ENCODE measurements at places on chromosomes 16 and 17. TPM values are rescaled to one million over a fixed set of nuclear protein-coding genes. Genes with fewer than 3 reads are reported as not detected.
A peak's percentile ranks its signal among the peaks of the same experiment; 100 is the strongest.

PLA2G10 gene
- total RNA-seq, result not detected

TNFRSF12A gene
- total RNA-seq, result 23.7 TPM

PRR35 gene
- total RNA-seq, result not detected

EVPL gene
- 0.21 TPM for total RNA-seq

IGF2BP1 gene
- 517 TPM for total RNA-seq

MT3 gene
- total RNA-seq, result not detected

MYO15B gene
- total RNA-seq, result 9.3 TPM

HIC1 gene
- 1.5 TPM for total RNA-seq

HBQ1 gene
- total RNA-seq, result 1.2 TPM

DNA sequence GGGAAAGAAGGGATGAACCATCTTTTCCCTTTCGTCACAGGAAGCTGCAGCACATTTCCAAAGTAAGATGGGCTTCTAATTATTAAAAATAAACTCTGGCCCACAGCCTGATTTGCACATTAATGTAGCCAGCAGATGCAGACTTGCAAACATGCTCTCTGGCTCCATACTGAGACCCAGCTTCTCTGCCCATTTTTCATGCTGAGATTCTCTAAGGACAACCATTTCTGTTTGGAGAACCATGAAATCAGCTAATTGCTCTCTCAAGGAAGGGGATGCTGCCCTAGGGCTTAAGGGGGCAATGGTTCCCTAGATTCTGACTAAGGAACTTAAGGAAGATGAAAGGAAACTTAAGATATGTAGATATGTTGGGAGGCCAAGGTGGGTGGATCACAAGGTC, 63.0 kb upstream of the CES5A start:
- H3K27me3 ChIP-seq, result peaks cover 21% of the 10 kb centered on the region
- no peak for DNase-seq
- H3K27ac ChIP-seq, result no peak overlapping the region
- H3K4me3 ChIP-seq, result no peak overlapping the region
- H3K4me1 ChIP-seq, result no peaks in the 10 kb centered on the region

- H3K4me3 ChIP-seq, result no peak overlapping the region
- peaks cover 62% of the 10 kb centered on the region for H3K4me1 ChIP-seq
- no peaks in the 10 kb centered on the region for H3K36me3 ChIP-seq
- DNase-seq, result no peak
Observed at GRCh38 chr17:40312131-40312731, 3.3 kb downstream of the RARA start.

DNA sequence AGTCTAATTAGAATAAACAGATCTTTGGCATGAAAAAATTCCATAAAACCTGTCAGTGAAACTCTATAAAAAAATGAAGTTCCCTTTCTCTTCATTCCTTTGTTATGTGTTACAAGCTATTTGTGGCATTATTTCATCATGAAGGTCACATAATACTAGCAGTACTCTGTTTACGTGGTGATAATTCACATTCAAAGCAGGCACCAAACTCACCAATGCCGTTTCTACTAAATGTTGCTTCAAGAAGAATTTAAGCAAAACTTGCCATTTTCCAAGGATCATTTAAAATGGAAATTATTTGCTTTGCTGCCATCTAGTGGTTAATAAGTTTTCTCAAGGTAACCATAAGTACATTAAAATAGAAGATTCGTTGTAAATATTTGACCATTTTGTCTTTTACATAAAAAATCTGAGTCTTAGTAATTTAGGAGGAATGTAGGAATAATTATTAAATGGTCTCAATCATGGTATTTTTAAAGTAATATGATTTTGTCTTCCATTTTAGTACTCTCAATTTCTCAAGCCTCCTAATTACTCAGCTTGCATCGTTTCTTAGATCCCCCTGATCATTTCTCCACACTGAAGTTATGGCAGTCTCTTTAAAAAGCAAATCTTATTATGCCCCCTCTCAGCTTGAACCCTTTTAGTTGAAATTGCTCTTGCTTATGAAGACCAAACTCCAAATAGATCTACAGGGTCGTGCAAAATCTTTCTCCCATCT, 80.8 kb downstream of the OMG start:
- peak; percentile 58 for DNase-seq
- H3K4me1 ChIP-seq, result no peaks in the 10 kb centered on the region
- no peaks in the 10 kb centered on the region for H3K36me3 ChIP-seq
- H3K27ac ChIP-seq, result no peak overlapping the region
- no peak overlapping the region for H3K4me3 ChIP-seq

DNA sequence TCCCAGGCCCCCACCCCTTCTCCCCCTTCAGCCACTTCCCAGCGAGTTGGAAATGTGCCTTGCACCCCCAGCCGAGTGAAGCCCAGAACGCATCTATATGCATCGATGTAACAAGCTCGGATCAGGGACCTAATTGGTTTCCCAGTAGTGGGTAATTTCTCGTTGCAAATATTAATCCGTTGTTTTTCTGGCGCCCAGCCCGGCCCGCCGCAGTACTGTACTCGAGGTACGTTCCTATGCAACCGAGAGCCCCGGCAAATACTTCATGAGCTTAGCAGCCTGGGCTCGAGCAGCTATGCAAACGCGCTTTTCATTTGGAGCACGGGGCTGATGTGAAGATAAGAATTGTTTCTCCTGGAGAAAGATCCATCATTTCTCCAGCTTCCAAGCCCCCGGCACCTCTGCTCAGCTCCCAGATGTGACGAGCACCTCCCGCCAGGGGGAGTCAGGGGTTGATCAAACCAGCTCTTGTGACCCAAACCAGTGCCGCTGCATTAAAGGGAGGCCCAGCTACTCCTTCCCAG, 229.8 kb downstream of the KATNIP start:
- DNase-seq, result peak; percentile 70
- no peak overlapping the region for H3K27ac ChIP-seq
- no peaks in the 10 kb centered on the region for H3K36me3 ChIP-seq
- no peak overlapping the region for H3K4me3 ChIP-seq
- H3K4me1 ChIP-seq, result peaks cover 11% of the 10 kb centered on the region

DNA sequence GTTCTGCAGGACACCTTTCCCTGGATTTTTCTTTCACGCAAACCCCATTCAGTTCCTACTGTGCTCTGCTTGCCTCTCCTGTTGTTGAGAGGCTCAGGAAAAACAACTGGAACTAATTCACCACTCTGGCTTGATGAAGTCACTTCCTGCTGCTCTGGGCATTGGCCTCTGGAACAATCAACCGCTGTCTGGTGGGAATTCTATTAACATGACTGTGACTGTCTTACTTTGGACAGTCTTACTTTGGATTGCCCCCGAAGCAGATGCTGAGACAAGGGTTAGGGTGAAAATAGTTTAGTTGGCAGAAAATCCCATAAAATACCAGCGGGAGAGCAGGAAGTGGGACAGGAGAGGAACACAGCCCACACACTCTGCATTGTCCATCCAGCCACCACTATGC, 90.0 kb upstream of the HSBP1 start:
- H3K27me3 ChIP-seq, result peaks cover 27% of the 10 kb centered on the region
- DNase-seq, result peak; percentile 53
- H3K4me3 ChIP-seq, result no peak overlapping the region
- H3K4me1 ChIP-seq, result no peaks in the 10 kb centered on the region
- no peaks in the 10 kb centered on the region for H3K36me3 ChIP-seq

GRCh38 chr16:10067406-10067805, 114.8 kb downstream of the GRIN2A start:
- peaks cover 3% of the 10 kb centered on the region for H3K27me3 ChIP-seq
- H3K27ac ChIP-seq, result no peak overlapping the region
- no peaks in the 10 kb centered on the region for H3K4me1 ChIP-seq
- no peaks in the 10 kb centered on the region for H3K36me3 ChIP-seq
- H3K4me3 ChIP-seq, result no peak overlapping the region

DNA sequence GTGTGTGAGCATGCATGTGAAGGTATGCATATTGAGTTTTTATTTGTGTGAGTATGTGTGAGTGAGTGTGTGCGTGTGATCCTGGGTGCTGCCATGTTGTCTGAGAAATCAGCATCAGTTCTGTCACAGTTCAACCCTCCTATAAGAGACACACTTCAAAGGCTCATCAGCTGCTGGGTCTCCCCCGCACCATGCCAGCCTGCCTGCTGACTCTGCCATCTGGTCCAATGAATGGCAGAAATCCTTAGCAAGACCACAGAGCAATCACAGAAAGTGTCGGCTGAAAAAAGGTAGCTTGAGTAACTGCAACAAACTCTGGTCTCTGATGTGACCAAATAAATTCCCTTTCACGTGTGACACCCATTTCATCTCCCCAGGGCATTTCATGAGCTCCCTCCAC, 381.8 kb upstream of the MAF start:
- DNase-seq, result no peak
- no peaks in the 10 kb centered on the region for H3K27me3 ChIP-seq
- no peaks in the 10 kb centered on the region for H3K4me1 ChIP-seq
- H3K36me3 ChIP-seq, result no peaks in the 10 kb centered on the region

GRCh38 chr17:4658478-4659305, 17.2 kb upstream of the ALOX15 start:
- H3K36me3 ChIP-seq, result no peaks in the 10 kb centered on the region
- no peaks in the 10 kb centered on the region for H3K27me3 ChIP-seq
- DNase-seq, result no peak

DNA sequence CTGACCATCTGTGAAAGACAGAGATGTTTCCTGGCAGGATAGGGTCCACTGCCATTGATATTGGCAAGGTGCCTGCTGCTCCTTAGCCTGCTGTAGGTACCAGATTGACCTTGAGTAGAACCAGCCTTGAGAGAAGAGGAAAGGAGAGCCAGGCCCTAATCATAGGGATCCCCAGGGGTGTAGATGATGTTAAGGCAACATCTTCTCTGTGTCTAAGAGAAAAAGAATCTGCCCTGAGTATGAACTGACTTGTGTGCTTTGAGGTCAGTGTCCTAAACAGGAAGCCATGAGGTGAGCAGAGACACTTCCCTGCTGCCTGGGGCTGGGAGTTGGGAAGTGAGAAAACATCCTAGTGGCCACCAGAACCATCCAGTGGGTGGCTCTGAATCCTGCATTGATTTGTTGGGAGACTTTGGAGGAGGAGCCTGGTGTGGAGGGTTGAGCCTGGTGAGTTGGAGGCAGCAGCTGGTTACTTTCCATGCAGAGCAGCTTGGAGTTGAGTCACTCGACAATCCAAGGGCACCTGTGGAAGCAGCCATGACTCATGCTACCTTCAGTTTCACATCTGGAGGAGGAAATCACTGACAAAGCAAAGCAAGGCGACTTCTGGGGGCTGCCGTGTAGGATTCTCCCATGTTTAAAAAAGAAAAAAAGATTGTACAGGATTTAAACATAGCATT, 47.8 kb downstream of the BMERB1 start:
- no peaks in the 10 kb centered on the region for H3K4me1 ChIP-seq
- H3K27me3 ChIP-seq, result no peaks in the 10 kb centered on the region
- DNase-seq, result peak; percentile 48
- H3K4me3 ChIP-seq, result no peak overlapping the region
- no peak overlapping the region for H3K27ac ChIP-seq

- H3K27me3 ChIP-seq, result no peaks in the 10 kb centered on the region
- no peak overlapping the region for H3K27ac ChIP-seq
- H3K4me3 ChIP-seq, result no peak overlapping the region
- no peaks in the 10 kb centered on the region for H3K36me3 ChIP-seq
- DNase-seq, result peak; percentile 74
Observed at GRCh38 chr16:3094289-3095027, 4.6 kb downstream of the ZSCAN10 start.

DNA sequence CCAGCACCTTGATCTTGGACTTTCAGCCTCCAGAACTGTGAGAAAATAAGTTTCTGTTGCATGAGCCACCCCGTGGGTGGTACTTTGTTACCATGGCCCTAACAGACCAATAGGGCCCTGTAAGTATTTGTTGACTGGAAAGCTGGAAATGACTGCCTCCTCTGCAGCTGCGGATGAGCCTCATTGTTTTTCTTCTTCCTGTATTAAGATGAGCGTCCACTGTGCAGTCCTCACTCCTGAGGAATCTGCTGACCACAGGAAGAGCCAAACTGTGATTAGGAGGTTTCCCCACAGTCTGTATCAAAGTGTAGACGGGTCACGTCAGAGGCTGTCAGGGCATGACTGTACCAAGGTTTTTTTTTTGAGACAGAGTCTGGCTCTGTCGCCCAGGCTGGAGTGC, 12.2 kb upstream of the AKTIP start:
- no peaks in the 10 kb centered on the region for H3K36me3 ChIP-seq
- H3K27ac ChIP-seq, result no peak overlapping the region
- DNase-seq, result no peak
- no peaks in the 10 kb centered on the region for H3K27me3 ChIP-seq
- no peaks in the 10 kb centered on the region for H3K4me1 ChIP-seq

DNA sequence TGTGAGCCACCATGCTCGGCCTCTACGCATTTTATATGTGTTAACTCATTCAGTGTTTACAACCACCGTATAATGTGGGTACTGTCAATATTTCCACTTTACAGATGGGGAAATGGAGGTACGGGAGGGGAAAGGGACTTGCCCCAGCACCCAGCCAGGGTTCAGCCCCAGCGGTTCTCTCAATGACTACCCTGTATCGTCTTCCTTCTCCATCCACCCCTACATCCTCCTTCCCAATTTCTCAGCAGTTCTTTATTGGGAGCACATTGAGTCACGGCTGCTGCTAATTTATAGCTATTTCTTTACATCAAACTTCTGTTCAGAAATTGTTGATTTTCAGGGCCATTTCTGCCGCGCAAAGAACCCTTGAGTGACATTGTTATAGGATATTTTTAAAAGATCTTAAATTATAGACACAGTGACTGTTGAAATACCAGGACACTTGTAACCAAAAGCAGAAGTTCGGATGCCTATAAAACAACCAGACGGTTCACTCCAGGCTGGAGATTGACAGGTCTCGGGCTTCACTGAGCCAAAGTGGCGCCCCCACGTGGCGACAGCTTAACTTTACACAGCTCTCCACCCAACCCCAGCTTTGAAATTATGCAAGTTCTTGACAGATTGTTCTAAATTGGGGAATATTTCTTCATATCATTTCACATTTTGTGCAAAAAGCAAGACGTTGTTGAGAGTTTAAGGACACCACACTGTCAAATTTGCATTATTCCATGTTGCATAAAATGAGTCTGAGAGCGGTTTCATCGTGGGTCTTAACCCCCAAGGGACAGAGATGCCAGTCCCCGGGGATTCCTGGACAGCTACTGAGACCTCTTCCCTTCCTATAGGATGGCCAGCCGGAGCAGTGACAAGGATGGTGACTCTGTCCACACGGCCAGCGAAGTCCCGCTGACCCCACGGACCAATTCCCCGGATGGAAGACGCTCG, 11.8 kb downstream of the SYT17 start:
- no peaks in the 10 kb centered on the region for H3K27me3 ChIP-seq
- H3K36me3 ChIP-seq, result no peaks in the 10 kb centered on the region
- peaks cover 9% of the 10 kb centered on the region for H3K4me1 ChIP-seq
- no peak overlapping the region for H3K4me3 ChIP-seq
- H3K27ac ChIP-seq, result no peak overlapping the region
- peak; percentile 84 for DNase-seq

GRCh38 chr16:75584108-75584507, 17.9 kb downstream of the GABARAPL2 start:
- H3K4me3 ChIP-seq, result no peak overlapping the region
- no peaks in the 10 kb centered on the region for H3K27me3 ChIP-seq
- no peaks in the 10 kb centered on the region for H3K4me1 ChIP-seq

GRCh38 chr16:88725609-88726407, 19.5 kb downstream of the CTU2 start:
- peaks cover 5% of the 10 kb centered on the region for H3K4me1 ChIP-seq
- H3K36me3 ChIP-seq, result peaks cover 58% of the 10 kb centered on the region
- no peak overlapping the region for H3K27ac ChIP-seq
- no peaks in the 10 kb centered on the region for H3K27me3 ChIP-seq
- no peak for DNase-seq

DNA sequence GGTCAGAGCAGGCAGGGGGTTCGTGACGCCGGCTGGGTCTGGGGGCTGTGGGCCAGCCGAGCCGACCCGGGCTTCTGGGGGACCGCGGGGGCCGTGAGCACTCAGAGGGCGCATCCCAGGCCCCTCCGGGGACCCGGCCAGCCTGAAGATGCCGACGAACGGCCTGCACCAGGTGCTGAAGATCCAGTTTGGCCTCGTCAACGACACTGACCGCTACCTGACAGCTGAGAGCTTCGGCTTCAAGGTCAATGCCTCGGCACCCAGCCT, 140 bp downstream of the FSCN2 start:
- DNase-seq, result no peak
- no peak overlapping the region for H3K27ac ChIP-seq
- peaks cover 12% of the 10 kb centered on the region for H3K27me3 ChIP-seq
- no peaks in the 10 kb centered on the region for H3K4me1 ChIP-seq
- no peak overlapping the region for H3K4me3 ChIP-seq

All from A673 (cell line).